ENCODE measurements at places on chromosomes 16 and 17.

DNA sequence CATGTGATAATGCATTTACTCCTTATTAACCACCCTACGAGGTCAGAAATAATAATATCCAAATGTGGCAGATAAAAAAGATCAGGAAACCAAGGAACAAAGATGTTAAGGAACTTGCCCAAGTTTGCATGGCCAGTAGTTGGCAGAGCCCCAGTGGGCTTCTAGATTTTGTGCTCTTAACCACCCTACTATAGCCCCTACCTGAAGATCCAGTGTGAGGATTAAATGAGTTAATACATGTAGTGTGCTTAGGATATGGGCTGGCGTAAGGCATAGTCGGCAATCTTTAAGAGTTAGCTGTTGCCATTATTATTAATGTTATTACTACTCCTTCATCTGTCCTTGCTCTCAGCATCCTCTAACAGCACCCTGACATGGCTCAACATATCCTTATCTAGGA lies 153.4 kb downstream of the SDK2 start:
- no peak for DNase-seq

DNA sequence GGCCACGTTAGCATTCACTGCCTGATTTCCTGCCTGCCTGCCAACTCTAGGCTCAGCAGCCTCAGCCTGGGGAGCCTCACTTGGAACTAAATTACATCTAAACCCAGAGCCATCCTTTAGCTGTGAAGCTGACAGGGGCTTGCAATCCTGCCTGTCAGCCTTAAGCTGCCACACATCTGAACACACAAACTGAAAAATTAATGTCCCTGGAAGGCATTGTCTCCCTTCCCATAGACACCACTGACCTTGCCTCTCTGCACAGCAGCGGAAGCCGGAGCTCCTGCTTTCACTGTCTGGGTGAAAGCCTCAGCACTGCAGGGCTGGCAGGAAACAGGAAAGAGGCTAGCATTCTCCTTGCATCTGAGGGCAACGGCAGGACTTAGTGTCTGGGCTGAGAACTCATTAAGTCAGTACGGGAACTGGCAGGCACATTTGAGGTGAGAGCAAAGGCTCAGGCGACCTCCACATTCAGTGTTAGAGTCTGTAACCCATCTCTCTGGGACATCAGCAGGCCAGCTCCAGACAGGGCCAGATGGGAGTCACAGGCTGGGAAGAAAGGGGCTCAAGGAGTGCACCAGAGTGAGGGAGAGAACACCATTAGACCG lies 452.4 kb upstream of the C16orf82 start:
- DNase-seq, result no peak

- DNase-seq, result no peak
These were observed 7.3 kb downstream of the TRIM65 start for GRCh38 chr17:75889454-75889853.

DNA sequence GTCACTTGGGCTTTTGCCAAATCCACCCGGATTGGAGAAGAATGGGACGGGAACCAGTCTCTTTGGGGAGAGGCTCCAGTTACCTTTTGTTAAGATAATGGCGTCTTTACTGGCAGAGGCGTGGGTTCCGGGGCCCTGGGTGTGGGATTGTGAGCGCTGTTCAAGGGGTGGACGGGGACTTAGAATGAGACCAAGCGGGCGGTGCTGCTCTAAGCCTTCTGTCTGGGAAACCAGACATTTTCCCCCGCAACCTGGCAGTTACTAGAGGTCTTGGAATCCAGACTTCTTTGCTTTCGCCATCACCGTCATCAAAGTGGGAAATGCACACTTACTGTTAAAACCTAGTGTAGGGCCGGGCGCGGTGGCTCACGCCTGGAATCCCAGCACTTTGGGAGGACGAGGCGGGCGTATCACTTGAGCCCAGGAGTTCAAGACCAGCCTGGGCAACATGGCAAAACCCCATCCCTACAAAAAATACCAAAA lies 706 bp downstream of the TEN1 start:
- no peak for DNase-seq

GRCh38 chr17:28726226-28726626 lies at the start of gene TLCD1:
Gene TLCD1 (minus strand): TSS chr17:28726233. CDS start chr17:28726097, 136 bp downstream.
- no peak for DNase-seq

GRCh38 chr17:73278465-73279453 lies 17.1 kb upstream of the CPSF4L start:
- DNase-seq, result no peak

GRCh38 chr16:1345087-1345486 lies 6.6 kb downstream of the TSR3 start:
- DNase-seq, result no peak

DNA sequence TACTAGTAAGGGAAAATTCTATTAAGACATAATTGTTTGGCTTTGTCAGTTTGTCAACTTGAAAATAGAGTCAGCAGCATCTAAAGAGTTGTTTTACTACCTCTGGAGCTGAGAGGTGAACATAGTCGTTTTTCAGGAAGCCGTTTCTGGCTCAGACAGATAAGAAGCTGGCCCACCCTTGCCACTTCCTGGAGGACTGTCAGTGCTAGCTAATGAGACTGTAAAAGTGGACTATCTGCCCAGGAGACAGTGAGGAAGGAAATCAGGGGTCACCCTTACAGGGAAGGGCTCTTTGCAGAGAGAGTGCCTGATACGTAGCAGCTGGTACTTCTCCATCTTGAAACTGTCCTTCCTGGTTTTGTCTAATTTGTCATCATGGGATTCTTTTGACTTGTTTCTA lies 328.7 kb downstream of the WWOX start:
- DNase-seq, result no peak

GRCh38 chr17:33199571-33200510 lies 93.3 kb downstream of the ASIC2 start:
- no peak for DNase-seq

DNA sequence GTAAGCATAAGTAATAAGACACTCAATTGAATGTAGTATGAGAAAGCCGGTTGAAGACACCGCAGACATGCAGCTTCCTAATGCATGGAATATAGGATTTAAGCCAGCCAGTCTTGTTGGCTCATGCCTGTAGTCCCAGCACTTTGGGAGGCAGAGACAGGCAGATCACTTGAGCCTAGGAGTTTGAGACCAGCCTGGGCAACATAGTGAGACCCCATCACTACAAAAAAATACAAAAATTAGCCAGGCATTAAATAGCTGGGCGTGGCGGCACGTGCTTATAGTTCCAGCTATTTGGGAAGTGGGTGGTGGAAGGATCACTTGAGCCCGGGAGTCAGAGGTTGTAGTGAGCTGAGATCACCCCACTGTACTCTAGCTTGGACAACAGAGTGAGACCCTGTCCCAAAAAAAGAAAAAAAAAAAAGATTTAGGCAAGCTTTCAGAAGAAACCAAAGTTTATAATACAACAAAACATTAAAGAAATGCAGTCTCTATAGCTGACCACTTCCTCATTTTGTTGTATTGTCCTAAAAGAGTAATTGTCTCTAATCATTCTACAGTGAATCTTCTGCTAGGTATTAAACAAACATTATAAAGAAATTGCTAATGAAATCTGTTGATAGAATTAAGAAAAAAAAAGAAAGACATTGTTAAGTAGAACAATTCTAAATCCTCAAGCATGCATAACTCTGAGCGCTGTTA lies 68.6 kb upstream of the KIFC3 start:
- no peak for DNase-seq

All from astrocyte of the cerebellum (primary cell).